ENCODE measurements at places on chromosomes 5 and 9.

DNA sequence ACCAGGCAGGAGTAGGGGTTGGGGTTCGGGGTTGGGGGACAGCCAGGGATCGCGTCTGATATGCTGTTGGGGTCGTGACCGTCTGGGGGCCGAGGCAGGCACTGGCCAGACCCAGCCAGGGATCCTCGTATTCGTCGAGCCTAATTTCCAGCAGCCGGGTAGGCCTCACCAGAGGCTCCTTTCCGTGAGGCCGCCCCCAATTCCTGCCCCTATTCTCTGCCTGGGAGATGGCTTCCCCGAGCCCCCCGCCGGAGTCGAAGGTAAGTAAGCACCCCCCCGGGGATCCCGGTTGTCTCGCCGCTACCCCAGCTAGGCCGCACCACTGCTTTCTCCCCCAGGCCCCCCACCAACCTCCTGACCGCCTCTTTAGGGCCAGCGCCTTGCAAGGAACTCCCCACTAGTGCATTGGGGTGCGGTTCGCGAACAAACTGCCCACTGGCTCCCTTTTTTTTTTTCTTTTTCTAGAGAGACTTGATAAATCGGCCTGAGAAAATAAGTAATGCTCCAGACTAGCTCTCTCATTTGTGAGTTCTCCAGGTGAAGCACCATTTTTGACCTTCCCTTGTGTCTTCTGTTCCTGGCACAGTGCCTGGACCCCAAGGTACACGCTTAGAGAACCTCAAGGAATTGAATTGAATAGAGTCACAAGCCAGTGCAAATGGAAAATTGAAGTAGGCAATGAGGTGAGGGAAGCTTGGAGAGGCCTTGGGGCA lies 435 bp downstream of the ZNF189 start:
- no peak for DNase-seq

GRCh38 chr9:127938298-127938690 lies 640 bp upstream of the DPM2 start:
- no peak for DNase-seq

DNA sequence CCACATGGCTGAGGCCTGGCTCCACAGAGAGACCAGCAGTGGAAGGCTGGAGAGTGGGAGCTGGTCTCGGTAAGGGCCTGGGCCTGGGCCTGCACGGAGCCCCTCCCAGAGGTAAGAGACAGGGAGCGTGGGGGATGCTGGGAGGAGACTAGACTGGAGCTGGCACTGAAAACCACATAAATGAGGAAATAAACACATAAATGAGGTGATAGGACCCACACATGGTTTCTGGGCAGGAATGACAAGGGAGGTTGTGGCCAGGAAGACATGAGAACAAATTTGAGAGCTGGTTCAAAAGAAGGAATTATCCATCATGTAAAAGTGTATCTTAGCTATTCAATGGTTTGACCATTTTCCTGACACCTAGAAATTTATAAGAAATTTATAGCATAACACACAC lies 451.7 kb upstream of the DAP start:
- no peak for DNase-seq

GRCh38 chr9:77512876-77513275 lies 135.2 kb downstream of the GNA14 start:
- DNase-seq, result no peak

Data from NCI-H187 (cell line).